Uterus (tissue), 4 donors: ENCODE measurements at places on chromosomes 6 and 20.

- DNase-seq = no peak
Measured at GRCh38 chr6:163133017-163133416, 281.5 kb upstream of the QKI start.

DNA sequence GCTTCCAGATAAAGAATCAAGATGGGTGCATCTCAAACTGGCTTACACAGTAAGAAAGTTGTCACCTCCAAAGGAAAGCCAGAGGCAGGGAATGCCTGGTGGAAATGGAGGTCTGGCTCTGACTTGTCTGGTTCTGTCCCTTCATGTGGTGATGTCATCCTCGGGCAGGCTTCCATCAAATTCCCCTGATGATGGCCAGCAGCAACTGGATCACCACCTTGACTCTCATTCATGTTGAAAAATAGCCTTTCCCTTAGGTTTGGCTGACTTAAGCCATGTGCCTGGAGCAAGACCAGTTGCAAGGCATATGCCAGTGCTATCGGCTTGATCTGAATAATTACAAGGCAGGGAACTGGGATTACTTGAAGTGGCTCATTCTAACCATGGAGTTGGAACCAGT lies 28.8 kb downstream of the IMPG1 start:
- DNase-seq = no peak

- DNase-seq = no peak
Measured at GRCh38 chr6:62283796-62284411, 2.1 kb downstream of the KHDRBS2 start.

- DNase-seq = no peak
Measured at GRCh38 chr20:18613553-18613952, 25.7 kb downstream of the DTD1 start.

DNA sequence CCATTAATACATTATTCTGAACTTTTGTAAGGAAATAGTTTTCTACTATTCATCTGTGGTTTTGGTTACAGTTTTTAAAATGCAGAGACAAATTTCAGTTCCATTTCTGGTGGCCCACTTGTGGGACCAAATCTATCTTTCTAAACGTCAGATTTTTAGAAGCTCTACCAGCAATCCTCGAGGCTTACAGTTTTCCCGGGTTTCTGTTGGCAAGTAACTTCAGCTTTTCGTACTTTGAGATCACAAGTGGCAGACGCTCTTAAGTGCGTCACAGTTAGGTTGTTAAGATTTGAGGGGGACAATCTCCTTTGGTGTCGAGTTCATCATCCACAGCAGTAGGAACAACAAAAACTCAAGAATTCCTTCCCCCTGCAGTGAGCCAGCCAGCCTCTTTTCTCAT lies 60.0 kb downstream of the JARID2 start:
- DNase-seq = no peak

DNA sequence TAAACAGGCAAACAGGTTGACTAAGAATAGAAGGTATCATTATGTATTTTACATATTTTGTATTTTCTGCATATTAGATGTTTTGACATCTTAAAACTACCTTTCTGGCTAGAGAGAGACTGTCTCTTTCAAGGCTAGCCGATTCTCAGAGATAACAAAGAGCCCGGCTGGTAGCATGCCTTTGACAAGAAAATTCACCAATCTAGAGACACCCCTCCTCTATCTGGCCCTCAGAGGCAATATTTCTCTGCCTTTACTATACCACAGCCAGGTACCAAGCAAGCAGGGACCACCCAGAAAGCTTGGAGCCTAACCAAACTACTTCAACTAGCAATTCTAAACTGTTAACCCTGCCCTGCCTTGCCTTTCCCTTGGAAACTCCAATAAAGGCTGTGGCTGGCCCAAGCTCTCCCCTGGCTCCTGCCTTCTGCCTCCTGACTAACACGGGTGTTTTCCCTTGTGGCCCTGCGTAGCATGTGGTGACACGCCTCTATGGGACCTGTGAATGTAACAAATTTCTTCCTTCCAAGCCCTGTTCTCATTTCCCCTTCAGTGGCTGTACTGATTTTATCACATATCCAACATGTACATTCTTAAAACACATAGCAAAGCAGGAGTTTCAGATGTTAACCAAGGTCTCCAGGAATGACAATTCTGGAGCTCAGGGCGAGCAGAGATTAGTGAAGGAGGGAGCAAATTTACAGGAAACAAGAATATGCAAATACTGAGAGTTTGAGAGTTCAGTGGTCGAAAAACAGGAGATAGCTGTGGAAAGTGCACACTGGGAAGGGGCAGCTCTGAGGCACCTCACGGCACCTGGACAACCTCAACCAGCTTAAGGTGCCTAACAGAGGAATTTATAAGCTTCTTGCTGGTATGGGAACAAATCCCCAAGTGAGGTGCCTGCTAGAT lies 120.8 kb downstream of the BACH2 start:
- no peak for DNase-seq

GRCh38 chr20:10466855-10467254 lies 31.8 kb downstream of the SLX4IP start:
- no peak for DNase-seq

GRCh38 chr20:58127701-58128111 lies 100.7 kb downstream of the ANKRD60 start:
- DNase-seq = no peak

DNA sequence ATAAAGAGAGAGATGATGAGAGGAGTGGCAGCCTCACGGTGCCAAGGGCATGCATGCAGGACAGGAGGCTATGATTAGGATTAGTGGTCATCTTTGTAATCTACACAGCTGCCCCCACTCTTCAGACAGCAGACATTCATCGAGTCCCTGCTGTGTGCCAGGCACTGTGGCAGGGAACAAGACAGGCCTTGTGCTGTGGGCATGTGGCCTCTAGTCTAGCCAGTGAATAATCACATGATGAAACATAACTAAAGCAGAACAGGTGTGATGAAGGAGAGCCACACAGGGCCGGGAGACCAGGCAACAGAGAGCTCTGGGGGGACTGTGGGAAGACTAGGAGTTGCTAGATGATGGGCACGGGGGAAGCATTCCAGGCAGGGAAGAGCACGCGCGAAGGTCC lies 22.2 kb downstream of the TOX2 start:
- no peak for DNase-seq

GRCh38 chr20:35319192-35319870 lies 27.1 kb upstream of the FAM83C start:
- no peak for DNase-seq

GRCh38 chr20:8860011-8860495 lies 208.8 kb upstream of the PLCB4 start:
- DNase-seq = no peak
